Cardiac septum (tissue), 1 donor: ENCODE measurements at places on chromosomes 3 and 15. TPM values are rescaled to one million over a fixed set of nuclear protein-coding genes. Genes with fewer than 3 reads are reported as not detected.

- no peak for DNase-seq
These were observed 299.3 kb downstream of the PLCL2 start for GRCh38 chr3:17183951-17184550.

- peak; percentile 83 for DNase-seq
These were observed at the start of gene HDGFL3 for GRCh38 chr15:83207660-83208366. HDGFL3 (minus strand) TSS chr15:83207823; CDS start chr15:83207414, 409 bp downstream.

DTX3L gene
- 14.3 TPM for total RNA-seq

DNA sequence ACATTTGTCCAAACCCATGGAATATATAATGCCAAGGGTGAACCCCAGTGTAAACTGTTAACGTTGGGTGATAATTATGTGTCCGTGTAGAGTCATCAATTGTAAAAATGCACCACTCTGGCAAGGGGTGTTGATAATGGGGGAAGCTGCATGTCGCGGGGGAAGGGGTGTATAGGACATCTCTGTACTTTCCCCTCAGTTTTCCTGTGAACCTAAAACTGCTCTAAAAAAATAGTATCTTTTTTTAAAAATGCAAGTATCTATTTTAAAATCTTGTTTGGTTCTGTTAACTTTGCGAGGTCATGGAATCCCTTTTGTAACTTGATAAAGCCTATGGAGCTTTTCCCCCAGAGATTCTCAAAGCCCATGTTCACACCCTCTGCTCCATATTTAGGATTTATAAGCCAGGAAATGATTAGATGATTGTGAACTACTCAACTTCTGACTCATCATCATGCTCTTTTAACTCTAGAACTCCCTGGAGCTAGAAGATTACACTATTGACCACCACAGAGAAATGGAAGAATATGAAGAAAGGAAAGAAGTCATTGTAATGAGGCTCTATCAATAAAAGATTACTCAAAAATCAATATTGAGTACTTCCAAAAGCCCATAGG, 56.1 kb upstream of the C3orf49 start:
- no peak for DNase-seq

DNA sequence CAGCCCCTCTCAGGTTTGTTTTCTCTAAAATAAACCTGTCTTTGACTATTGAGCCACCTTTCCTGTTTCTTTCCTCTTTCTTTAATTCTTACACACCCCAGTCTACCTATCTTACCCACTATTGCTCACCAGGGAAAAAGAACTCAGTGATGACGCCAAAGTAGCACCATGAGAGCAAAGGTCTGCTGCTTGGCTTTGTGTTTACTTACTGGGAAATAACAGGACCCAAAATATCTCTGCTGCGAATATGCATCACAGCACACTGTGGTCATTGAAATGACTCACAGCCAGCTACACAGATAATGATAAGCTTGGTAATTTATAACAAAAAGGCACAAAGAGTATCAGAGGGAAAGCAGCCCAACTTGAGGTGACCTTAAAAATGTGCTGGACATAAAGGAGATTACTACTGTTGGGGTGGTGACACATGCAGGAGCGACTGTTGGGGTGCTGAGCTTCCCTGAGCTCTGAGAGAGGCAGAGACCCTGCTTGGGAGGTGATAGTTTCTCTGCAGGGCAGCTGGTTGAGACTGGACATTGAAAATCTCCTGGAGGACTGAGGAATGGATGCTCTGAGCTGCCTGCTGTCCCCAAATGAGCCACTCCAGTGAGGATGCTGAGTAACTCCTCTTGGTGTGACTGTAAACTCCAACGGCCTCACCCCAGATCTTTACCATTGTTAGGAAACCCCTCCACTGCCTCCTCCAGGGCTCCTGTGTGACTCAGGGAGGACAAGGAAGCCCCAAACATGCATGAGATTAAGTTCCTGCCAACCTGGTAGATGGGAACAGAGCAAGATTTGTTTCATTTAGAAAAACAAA, 14.5 kb downstream of the EFCAB12 start:
- DNase-seq, result peak; percentile 29

GRCh38 chr15:85756411-85757072, 38.2 kb downstream of the KLHL25 start:
- DNase-seq, result peak; percentile 56

DNA sequence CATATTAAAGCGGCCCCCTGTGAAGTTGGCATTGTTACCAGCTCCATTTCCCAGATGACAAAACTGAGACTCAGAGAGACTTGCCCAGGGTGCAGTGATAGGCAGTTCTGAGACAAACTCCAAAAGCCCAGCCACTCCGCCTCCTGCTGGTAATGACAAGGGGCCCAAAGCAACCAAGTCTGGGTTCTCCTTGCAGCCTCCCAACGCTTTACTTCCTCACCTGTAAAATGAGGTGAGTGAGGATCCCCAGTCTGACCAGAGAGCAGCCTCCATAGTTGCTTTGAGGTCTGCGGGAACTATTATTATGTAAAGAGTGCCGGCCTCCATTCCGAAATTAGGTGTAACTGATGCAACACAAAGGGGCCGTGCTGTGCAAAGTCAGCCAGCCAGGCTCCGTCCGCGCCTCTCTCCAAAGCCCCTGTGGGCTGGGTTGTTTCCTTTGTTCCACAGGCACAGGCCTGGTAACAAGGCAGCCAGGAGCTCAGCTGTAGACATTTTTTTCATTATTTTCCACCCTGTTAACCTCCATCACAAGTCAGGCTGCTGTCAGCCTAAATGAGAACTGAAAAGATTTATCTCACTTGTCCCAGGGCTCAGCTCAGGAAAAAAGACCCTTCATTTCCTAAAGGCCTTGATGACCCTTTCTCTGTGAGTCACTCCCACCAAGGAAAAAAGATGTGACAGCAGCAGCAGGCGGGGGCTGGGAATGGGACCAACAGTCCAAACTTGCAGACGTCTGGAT, 139.1 kb upstream of the RAD18 start:
- DNase-seq, result no peak

KBTBD13 gene
- 3.3 TPM for total RNA-seq

- no peak for DNase-seq
These were observed 117.4 kb downstream of the ATG7 start for GRCh38 chr3:11389386-11390268.

ITGA11 gene
- 9.3 TPM for total RNA-seq

DNA sequence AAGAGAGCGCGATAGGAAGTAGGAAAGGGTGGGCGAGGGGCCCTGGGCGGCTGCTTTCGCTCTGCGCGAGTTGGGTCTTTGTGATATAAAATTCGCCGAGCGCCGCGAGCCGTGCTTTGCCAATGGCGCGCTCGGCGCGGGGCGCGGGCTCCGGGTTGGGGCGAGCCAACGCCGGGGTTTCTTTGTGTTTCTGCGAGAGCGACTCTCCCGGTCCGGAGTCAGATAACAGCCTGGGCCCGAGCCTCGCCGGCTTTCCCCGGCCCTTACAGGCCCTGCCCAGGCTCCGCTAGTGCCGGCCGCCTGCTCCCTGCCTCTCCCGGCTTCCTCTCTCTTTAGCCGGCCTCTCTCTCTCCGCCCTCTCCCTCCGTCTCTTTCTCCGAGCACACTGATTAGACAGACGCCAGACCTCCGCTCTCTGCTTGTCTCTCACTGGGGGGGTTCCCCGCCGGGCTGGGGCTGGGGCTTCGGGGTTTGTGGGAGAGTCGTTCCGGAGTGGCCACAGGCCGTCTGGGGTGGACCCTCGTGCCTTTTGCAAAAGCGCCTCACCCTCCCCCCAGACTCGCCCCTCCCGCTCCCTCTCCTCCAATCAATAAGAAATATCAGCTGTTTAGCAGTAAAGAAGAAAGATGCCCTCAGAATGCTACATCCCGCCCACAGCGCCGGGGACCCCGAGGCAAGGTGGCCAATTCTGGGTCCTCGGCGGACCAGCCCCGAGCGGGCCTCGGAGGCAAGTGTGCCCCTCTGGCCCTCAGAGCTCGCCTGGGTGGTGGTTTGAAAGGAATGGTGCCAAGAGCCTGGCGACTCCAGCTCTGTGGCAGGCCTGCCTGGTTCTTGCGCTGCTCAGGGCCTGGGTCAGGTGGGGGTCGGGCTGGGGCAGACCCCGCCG, 2.9 kb downstream of the NR2F2 start:
- DNase-seq, result peak; percentile 49

GRCh38 chr3:152849996-152850578, 15.2 kb downstream of the P2RY1 start:
- DNase-seq, result no peak

GRCh38 chr3:163548015-163548414, 1530.3 kb downstream of the SI start:
- DNase-seq, result no peak

ZNF502 gene
- 3.9 TPM for total RNA-seq

DNA sequence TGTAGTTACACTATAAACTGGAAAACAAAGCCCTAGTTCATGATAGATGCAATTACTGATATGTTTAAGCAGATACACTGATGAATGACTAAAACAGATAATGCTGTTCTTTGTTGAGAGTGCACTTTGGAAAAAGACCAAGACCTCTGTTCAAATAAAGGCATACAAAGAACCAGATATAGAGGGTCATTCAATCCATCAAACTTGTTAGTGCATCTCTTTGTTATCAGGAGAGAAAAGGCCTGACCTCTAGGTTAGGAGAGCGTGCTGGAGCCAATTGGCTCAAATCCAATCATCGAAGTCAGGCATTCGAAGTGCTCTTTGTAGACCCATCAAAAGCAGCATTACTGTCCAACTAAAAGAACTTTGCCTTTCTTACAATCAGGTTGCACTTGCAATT, 124.2 kb downstream of the TFG start:
- no peak for DNase-seq

A4GNT gene
- not detected for total RNA-seq
